GM13976 (cell line): ENCODE measurements at places on chromosomes 12 and 14.

- DNase-seq, result no peak
Observed at GRCh38 chr14:62491146-62491545, 554.1 kb downstream of the KCNH5 start.

GRCh38 chr12:17060260-17060659 is 454.3 kb upstream of the LMO3 start:
- no peak for DNase-seq

DNA sequence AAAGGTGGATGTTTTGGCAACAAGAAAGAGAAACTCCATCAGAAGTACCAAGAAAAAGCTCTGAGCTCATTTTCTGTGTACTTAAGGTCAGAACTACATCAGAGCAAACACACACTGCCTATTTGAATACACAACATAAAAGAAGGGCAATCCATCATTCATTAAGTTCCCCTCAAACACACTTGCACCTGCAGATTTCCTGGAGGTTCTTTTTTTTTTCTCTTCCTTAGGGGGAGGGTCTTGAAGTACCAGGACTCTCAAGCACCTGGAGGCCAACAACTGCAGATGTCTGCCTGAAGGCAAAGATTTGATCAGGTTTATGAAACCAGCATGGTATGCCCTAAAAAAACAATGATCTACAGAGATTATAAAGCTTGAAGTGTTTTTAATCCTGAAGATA is 26.1 kb upstream of the PTHLH start:
- no peak for DNase-seq

- no peak for DNase-seq
Observed at GRCh38 chr12:96045566-96045965, 10.2 kb upstream of the LTA4H start.

GRCh38 chr12:54650409-54650808 is 2.2 kb upstream of the DCD start:
- DNase-seq, result no peak

- peak; percentile 47 for DNase-seq
Observed at GRCh38 chr12:68042212-68042699, 53.0 kb downstream of the IFNG-AS1 start.
